ENCODE measurements at places on chromosomes 11 and 22. TPM values are rescaled to one million over a fixed set of nuclear protein-coding genes. Genes with fewer than 3 reads are reported as not detected.

Gene FAM227A
- total RNA-seq: 2.1 TPM

Gene CHRM4
- 1.4 TPM for total RNA-seq

Gene NLRX1
- total RNA-seq: 16.6 TPM

Gene C11orf21
- total RNA-seq: 0.36 TPM

Gene JAML
- total RNA-seq: 2.6 TPM

Gene SERGEF
- 25.2 TPM for total RNA-seq

Gene MS4A8
- total RNA-seq: not detected

Gene MMP11
- total RNA-seq: 14.4 TPM

Gene GLYATL1B
- total RNA-seq: not detected

- ATAC-seq: peak; percentile 71
Measured at GRCh38 chr11:45577752-45578151, 87.7 kb downstream of the CHST1 start.

DNA sequence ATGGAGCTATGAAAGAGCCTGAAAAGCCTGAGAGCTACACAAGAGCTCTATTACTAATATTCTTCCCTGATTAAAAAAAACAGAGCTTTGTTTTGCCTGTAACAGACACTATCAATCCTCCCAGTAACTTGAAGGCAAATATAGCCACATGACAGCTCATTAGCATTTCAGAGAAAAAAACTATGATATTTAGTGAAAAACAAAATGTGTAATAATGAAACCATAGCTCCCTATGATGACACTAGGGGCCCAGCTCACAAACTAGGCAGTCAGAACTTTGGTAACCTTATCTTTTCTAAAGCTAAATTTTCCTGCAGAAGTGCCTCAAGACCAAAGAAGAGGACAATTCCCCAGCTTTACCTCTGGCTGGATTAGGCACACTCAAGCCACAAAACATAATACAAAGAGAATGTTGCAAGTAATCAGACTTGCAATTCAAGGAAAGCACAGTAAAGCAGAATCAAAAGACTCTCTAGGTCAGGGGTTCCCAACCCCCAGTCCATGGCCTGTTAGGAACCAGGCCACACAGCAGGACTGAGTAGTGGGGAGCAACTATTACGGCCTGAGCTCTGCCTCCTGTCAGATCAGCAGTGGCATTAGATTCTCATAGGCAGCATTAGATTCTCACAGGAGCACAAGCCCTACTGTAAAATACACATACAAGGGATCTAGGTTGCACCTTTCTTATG is 53.3 kb downstream of the MRTFA start:
- no peak for ATAC-seq

- ATAC-seq: no peak
Measured at GRCh38 chr11:18736590-18737148, 10.7 kb upstream of the IGSF22 start.

DNA sequence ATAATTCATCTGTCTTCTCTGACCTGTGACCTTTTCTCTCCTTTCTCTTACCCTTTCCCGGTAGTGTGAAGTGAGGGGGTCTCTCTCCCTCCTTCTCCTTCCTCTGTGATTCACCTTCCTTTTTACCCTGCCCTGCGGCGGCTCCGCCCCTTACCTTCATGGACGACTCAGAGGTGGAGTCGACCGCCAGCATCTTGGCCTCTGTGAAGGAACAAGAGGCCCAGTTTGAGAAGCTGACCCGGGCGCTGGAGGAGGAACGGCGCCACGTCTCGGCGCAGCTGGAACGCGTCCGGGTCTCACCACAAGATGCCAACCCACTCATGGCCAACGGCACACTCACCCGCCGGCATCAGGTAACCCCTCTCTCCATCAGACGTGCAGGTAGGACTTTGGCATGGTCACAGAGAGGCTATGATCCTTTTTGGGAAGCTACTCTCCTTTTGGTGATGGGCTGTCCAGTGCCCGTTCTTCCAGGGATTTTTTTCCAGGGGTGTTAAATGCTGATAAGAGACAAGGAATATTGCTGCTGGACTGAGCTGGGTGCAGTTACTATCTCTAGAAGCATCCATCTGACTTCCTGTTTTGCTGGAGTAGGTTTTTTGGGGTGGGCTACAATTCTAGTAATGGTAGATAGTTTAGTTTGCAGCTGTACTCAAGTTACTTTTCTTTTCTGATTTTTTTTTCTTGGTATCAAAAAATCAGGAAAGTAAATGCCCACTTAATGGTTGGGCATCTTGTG is 29.9 kb downstream of the CTNND1 start:
- no peak for ATAC-seq

DNA sequence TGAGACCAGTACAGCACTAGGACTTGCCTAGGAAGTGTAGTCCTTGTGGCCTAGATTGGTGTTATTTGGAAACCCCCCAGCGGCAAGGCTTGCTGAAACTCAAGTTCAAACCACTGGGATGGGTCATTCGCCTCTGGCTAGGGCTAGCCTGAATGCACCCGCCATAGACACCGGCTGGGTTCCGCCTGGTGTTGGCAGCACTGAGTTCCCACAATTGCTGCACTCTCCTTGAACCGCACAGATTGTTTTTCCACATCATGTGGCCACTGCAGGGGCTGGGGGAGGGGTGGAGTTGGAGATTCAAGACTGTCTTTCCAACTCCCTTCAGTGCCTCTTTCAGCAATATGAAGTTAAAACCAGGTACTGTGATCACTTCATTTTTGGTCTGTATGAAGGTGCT is 43.1 kb downstream of the CCDC73 start:
- no peak for ATAC-seq

DNA sequence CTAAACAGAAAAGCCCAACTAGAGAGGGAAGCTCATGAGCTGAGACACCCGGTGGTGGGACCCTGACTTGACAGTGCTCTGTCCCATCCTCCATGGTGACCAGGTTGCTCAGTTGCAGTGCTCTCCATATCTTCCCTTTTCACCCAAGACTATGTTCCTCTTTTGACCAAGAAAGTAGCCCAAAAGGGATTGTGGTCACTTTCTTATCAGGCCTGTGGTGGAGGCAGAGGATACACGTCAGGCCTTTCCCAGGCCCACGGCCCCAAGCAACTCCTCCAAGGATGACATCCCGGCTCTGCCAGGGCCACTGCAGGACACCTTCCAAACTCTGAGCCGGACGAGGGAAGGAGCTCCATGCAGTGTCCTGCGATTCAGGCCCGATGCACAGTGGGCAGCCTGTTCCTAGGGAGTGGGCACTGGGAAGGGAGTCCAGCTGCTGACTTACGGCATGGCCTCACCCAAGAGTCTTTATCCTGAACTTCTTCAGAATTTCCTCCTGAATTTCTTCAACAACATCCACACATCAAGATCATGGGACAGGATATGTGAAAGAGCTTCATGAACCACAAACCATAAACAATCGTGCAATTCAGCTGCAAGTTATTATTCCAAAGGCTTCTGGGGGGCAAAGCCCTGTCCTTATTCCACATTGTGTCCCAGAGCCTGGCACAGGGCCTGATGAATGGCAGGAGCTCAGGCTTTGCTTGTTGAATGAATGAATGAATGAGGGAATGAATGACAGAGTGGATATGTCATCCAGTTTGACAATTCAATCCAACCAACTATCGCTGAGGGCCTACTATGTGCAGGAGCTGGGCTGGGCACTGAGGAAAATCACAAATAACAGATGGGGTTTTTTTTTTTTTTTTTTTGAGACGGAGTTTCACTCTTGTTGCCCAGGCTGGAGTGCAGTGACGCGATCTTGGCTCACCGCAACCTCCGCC is 36.0 kb upstream of the MYH9 start:
- no peak for ATAC-seq

GRCh38 chr11:86515297-86516094 is 140.8 kb downstream of the CCDC81 start:
- peak; percentile 89 for ATAC-seq

- peak; percentile 67 for ATAC-seq
Measured at GRCh38 chr22:30036656-30037055, 43.6 kb upstream of the HORMAD2 start.

DNA sequence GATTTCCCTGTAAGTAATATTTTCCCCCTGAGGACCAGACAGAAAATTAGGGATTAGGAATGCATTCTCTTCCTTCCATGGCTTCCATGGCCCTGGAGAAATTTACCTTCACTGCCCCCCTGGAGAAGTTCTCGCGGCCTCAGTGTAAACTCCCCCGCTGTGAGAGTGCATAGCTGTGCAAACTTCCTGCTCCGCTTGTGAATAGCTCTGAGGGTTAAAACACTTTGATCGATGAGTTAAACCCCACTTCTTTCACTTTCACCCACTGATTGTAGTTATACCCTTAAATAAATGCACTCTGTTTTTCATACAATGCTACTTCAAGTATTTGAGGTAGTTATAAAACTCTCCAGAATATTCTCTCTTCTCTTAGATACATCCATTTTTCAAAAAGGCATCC is 190.8 kb downstream of the DSCAML1 start:
- no peak for ATAC-seq

DNA sequence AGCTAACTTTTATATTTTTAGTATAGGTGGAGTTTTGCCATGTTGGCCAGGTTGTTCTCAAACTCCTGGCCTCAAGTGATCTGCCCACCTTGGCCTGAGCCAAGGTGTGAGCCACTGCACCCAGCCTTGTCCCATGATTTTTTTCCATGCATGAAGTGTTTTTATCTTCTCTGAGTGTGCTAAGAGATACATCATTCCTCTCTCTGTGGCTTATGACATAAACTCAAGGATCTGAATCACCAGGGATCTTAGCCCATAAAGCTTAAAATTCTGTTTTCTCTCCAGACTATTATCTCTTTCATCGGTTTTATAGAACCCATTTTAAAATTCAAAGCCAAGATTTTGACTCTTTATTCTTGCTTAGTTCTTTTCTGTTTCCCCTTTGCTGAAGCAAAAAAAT is 48.4 kb upstream of the C11orf58 start:
- ATAC-seq: no peak

- ATAC-seq: no peak
Measured at GRCh38 chr11:749731-750130, 2.5 kb downstream of the TALDO1 start.

DNA sequence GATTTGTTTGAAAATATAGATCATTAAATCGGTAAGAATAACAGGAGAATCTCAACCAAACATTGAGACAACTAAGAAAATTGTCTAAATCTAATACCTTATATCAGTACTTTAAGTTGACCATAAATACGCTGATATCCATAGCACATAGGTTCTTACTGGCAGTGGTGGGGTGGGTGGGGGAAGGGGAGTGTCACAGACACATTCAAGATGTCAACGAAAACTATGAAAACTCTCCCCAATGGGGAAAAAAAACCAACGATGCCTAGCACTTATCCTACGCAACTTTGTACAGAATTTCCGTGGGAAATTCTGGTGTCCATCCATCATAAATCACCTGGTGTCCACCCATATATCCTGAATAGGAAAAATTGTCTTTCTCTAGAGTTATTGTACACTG is 6.2 kb downstream of the GRAP2 start:
- no peak for ATAC-seq

DNA sequence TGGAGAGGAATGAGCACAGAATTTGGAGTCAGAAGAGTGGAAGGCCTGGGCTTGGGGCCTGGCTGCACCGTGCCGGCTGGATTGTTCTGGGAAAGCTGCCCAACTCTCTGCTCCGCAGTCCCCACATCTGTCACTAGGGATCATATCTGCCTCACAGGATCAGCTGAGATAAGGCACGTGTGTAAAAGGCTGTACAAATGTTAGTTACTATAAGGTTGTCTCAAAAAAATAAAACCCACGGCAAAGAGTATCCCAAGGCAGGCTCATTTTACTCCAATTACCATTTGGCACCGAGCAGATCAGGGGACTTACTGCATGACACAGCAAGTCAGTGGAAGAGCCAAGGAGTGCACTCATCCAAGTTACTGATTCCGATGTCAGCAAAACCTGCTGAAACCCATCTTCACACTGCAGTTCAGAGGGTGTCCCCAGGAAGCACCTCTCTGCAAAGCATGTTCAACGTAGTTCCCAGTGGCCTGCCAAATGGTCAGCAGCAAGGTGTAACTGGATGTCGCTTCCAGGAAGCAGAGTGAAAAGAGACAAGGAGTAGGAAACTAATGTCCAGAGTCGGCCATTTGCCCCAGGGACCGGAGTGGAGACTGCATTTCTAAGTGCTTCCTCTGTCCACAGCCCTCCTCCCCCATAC is 18.1 kb upstream of the MRTFA start:
- ATAC-seq: peak; percentile 10

- no peak for ATAC-seq
Measured at GRCh38 chr11:44357711-44358110, 47.8 kb upstream of the ALX4 start.

- ATAC-seq: no peak
Measured at GRCh38 chr11:72998676-72999075, 143.4 kb downstream of the FCHSD2 start.
